SK-N-DZ (cell line): ENCODE measurements at places on chromosomes 12 and 14.

DNA sequence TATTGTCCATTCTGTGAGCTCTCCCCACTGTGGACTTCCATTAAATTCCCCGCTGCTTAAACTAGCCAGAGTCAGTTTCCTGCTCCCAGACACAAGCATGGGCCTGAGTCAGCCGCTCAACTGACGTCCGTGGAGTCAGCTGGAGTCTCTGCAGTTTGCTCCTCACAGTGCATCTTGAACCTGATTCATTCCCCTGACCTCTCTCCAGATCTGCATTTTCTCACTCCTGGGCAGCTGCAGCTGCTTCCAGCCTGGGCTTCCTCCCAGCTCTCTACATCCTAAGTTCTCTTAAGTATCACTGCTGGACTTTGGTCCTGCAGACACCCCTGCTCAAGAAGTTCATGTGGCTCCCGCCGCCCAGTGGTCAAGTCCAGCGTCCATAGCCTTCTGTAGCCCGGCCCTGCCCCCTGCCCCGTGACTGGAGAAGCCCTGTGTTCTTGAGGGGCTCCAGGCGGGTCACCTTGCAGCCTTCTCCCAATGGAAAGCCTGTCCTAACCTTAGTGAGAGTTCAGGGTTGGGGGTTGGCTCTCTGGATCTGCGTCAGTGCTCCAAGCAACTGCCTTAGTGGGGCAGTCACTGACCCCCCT lies 20.0 kb downstream of the NFKBIA start:
- DNase-seq = peak; percentile 42

DNA sequence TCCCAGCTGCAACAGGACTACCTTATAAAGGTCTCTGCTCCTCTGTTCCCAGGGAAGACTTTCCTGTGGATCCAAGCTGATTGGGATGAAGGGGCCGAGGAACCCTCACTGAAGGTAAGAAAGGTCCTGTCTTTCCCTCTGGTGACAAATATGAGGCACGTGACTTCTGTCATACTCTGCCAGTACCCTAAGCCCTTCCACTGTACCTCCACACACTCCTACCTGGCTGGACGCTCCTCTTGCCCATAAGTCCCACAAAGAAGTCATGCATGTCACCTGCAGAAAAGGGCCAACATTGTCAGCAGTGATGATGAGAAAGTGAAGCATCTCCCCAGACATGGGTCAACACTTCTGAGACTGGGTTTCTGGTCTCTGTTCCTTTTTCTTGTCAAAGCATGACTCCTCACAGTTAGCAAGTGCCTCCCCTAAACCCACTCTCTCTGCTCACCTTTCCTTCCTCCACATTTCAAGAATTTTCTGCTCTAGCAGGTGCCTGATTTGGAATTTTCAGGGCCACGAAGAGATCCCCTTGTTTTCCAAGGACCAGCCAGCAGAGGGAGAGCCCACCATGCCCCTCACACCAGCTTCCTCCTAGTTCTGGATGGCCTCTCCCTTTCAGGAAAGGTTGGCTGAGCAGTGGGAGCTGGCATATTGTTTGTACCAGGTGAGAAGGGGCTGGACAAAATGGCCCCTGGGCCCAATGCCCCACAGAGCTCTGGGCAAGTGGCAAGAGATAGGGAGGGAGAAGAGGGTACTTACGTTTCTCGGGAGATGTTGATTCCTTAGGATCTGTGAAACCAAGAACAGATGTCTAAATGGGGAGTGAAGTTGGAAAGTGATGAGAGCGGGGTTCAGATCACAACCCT lies 3.5 kb downstream of the TAC3 start:
- DNase-seq = no peak

DNA sequence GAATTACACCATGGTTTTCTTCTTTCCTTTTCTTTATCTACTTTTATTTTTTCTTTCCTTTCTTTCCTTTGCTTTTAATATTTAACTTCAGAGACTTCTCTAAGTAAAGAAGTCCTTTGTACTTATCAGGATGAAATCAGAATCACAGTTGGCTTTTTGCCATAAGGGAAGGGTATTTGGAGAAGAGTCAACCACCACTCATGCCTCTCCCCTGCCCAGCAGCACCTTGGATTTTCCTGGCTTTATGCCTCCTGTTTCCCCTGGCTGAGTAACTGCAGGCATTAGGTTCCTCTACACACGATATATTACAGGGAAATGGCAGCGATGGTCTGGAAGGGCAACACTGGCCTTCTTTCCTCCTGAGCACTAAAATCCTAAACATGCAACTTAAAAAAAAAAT lies 266.4 kb upstream of the CAND1 start:
- DNase-seq = no peak

DNA sequence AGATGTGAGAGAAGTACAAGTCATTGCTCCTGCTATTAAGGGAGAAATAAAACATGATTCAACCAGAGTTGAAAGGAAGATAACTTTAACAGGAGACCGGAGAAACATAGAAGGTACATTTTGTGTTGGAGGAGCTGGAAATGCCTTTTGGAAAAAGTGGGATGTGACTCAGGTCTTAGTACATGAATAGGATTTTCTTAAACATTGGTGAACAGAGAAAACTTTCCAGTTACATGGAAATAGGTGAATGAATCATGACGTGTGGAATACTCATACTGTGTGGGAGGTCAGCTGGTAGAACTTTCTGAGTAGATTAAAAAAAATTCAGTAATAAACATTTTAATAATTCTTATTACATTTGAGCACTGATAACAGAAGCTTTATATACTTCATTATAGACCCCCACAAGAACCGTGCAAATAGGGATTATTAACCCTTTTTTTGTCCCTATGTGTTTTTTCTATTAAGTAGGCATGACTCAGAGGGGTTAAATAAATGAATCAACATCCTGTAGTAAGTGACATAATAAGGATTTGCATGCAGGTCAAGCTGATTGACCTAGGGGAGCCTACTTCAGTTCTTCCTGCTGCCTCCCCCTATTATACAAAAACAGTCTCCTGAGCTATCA lies 710.5 kb downstream of the NOVA1 start:
- DNase-seq = no peak

- no peak for DNase-seq
Measured at GRCh38 chr14:90496379-90496778, 99.5 kb downstream of the CALM1 start.

DNA sequence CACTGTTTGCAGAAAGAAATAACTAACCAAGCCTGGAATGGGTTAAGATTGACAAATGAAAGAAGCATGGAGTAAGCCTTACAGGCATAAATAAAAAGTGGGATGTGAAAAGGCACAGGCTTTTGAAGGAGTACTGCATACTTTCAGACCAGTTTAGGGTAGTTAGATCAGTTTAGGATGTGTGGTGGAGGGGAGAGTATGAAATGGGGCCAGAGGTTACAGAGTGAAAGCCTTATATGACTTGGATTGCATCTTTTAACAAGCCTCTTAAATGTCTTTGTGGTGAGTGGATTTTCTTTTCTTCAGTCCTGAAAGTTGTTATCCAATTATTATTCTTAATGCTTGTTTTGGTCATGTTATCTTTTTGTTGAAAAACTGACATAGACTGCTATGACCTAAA lies 52.2 kb upstream of the TRHDE start:
- no peak for DNase-seq

GRCh38 chr12:62709311-62709710 lies 225.6 kb downstream of the PPM1H start:
- DNase-seq = no peak

GRCh38 chr12:45547822-45548221 lies 181.7 kb upstream of the ARID2 start:
- no peak for DNase-seq

GRCh38 chr12:90390947-90391346 lies 564.0 kb downstream of the CCER1 start:
- DNase-seq = no peak
